ENCODE measurements at places on chromosomes 7 and 10. TPM values are rescaled to one million over a fixed set of nuclear protein-coding genes. Genes with fewer than 3 reads are reported as not detected.

The WDR37 gene
- total RNA-seq, result 14.1 TPM

GRCh38 chr10:86020134-86020533, 346.5 kb downstream of the GRID1 start:
- DNase-seq, result no peak

The EPO gene
- not detected for total RNA-seq

- DNase-seq, result no peak
Observed at GRCh38 chr10:130990486-130990885, 321.0 kb downstream of the TCERG1L start.

DNA sequence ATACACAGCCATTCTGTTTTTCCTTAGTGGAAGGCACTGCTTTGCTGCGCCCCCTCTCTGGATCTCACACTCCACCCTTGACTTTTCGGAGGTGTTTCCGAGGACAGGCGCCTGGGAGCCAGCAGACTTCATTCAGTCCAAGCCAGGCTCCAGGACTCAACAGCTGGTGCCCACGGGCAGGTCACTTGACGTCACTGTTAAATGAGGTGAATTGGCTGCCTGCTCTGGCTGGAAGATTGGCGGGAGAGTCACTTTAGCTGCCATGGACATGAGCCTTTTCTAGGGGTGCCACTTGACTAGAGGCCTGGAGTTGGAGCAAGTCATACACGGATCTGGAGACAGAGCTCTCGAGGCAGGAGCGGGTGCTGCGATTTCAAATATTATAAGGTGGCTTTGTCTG, 3.2 kb downstream of the HTRA1 start:
- DNase-seq, result no peak

DNA sequence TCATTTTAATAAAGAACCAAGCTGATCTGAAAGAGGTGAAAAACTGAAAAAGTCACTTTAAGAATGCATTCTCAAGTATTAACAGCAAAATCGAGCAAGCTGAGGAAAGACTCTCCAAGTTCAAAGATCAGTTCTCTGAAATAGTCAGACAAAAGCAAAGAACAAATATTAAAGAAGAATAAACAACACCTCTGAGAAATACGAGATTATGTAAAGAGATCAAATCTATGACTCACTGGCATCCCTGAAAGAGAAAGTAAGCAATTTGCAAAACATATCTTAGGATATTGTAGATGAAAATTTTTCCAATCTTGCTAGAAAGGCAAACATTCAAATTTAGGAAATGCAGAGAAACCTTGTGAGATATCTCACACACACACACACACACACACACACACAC, 138.4 kb upstream of the HGF start:
- no peak for DNase-seq

Measured in RPMI7951 (cell line).